Psoas muscle (tissue), 8 donors: ENCODE measurements at places on chromosomes 1 and 21. TPM values are rescaled to one million over a fixed set of nuclear protein-coding genes. Genes with fewer than 3 reads are reported as not detected.

The UBE2U gene
- polyA plus RNA-seq = not detected

The CCDC185 gene
- not detected for polyA plus RNA-seq

GRCh38 chr1:192601567-192601966, 26.0 kb downstream of the RGS1 start:
- DNase-seq = no peak

DNA sequence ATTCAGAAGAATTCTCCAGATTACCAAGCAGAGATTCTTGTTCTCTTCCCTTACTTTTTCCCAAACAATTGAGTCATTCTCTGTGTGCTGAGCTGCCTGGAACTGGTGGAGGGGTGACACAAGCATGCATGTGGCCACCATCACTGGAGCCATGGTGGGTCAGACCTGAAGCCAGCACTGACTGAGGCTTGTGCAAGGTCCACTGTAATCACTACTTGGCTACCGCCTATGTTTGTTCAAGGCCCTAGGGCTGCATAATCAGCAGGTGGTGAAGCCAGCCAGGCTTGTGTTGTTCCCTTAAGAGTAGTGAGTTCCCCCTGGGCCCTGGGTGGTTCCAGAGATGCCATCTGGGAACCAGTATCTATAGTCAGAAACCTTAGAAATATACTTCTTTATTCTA, 183.8 kb downstream of the DNAH14 start:
- no peak for DNase-seq

GRCh38 chr1:228697207-228698016, 37.9 kb upstream of the RHOU start:
- DNase-seq = peak; percentile 85

DNA sequence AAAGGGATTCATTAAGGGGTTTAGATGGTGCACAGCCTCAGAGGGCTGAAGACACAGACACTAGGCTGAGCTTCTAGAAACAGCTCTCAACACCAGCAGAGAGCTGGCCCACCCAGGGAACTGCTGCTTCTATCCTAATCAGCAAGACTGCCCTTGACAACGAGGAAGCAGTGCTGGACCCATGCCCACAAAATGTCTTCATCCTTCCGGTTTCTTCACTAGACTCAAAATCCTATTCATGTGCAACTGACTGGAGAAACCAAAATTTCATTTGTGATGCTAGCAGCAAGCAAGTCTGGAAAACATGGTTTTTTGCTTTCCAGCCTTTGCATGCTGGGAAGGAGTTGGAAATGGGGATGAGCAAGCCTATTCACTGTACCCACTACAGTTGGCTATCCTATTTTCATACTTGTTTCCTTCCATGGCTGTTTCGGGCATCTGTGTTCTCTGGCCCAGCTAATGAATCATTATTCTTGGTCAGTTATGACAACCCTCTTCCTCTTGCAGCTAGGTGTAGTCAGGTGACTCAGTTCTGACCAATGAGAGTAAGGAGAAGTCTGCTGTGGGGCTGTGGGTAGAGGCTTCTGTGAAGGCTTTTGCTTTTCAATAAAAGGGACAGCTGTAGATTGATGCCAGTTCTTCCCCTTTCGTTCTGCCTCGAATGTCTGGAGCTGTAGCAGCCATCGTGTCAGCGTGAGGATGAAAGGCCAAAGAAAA, 14.6 kb upstream of the TMEM61 start:
- peak; percentile 77 for DNase-seq

DNA sequence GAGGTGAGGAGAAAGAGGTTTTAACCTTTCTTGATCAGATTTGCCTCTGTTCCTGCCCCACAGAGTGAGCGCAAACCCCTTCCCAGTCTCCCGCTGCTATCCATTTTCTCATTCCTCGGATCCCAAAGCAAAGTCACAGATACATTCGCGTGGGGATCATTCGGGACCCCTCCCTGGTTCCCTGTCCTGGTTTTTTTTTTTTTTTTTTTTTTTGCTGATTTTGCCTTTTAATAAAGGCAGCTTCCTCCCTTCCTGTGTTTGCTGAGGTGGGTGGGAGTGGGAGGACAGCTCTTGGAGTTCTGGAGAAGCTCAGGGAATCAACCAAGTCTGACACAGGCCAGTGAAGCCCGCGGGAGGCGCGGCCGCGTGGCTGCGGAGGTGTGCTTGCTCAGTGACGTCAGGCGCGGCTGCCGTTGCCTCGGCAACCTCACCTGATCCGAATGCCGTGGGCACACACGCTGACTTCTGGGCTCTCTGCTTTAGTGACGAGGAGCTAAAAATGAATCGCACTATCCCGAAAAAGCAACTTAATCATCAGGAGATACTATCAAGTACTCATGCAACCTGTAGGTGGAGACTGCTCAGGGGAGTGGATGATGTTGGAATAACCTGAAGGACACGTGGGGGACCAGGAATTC, 106.4 kb downstream of the TBX19 start:
- peak; percentile 61 for DNase-seq

DNA sequence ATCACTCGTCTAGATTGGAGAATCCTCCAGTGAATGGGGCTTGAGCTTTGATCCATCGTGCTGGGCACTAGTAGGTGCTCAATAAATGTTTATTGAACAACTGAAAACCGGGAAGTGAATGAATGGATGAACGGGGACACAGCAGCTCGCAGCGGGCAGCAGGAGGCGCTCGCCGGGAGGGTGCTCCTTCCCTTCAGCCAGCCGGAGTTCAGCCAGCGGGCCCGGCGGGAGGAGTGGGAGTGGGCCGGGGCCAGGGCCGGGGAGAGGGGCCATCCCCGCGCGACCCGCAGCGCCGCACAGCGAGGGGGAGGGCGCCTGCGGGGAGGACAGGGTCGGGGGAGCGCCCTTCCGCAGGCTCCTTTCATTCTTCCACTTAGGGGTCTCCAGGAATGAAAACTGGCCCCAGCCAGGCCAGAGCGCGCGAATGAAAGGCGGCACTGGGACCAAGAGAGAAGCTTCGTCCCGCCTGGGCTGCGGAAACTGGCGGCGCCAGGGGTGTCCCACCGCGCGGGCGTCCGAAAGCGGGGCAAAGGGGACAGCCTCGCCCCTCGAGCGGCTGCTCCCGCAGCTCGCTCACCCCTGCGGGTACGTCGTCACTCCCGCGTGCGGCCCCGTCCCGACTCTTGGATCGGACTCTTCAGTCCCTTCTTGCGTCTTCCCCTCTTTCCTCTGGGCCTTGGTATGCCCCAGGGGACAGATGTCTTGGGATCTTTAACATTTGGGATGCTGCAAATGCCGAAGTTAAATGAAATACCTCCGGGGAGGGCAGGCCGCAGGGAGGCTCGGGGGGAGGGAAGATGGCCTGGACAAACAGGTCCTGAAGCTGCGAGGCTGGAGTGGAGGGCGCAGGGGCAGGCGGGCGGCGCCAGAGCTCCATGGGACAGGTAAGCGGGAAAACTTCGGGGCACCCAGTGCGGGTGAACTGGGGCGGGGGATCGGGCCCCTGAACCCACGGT, 3.6 kb upstream of the INAVA start:
- no peak for DNase-seq

GRCh38 chr1:101285922-101286570, 49.2 kb downstream of the S1PR1 start:
- DNase-seq = no peak

DNA sequence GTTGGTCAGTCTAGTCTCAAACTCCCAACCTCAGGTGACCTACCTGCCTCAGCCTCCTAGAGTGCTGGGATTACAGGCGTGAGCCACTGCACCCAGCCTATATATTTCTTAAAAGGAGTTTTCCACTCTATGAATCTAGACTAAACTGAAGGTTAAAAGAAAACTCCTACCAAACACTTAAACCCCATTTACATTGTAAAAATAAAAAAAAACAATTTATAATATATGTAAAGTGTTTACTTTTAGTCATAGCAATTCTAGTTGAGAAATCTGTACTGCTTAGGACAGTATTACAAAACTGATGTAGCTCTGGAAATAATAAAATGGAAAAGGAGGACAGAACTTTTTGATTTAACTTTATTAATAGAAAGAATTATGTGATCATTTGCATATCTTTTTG, 9.5 kb downstream of the ASB17 start:
- no peak for DNase-seq
